Fibroblast of lung (primary cell): ENCODE measurements at places on chromosomes 4 and X.

- peak; percentile 10 for DNase-seq
These were observed 37.5 kb downstream of the PNPLA4 start for GRCh38 chrX:7889680-7890079.

DNA sequence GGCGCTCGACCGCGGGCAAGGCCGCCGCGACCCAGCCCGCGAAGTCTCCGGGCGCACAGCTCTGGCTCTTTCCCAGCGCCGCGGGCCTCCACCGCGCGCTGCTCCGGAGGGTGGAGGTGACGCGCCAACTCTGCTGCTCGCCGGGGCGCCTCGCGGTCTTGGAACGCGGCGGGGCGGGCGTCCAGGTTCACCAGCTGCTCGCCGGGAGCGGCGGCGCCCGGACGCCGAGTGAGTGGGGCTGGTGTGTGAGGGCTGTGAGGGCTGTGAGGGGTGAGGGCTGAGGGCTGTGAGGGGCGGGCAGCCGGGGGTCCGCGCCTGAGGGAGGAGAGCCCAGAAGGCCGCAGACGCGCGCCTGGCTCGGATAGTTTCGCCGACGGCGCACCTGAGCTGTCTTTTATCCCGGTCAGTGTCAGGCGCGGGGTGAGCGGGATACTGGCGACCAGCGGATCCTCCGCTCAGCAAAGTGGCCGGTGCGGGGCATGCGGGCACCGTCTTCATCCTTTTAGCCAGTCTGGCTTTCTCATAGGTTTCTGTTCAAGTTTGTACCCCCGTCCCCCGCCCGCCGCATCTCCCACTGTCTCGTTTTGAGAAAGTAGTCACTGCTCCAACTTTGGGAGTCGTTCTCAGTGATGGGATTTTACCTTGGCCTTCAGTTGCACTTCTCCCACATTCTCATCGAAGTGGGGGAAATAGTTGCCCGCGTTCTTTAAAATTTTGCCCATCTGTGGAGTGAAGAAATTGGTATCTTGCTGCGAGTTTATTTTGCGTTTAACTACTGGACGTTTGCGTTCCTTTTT is 586 bp downstream of the HERC5 start:
- no peak for DNase-seq

DNA sequence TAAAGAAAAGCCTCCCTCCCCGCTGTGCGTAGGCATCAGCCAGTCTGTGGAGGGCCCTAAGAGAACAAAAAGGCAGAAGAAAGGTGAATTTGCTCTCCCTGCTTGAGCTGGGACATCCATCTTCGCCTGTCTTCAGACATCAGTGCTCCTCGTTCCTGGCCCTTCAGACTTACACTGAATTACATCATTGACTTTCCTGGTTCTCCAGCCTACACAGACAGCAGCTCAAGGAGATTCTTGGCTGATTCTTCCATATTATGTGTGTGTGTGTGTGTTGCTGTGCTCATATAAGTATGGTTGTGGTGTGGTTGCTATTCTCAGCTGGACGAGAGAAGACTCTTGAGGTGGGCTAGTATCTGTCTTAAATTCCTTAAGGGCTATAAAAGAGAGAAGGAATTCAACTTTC is 35.5 kb upstream of the CD99L2 start:
- peak; percentile 40 for DNase-seq

GRCh38 chrX:46754586-46755061 is 4.3 kb downstream of the SLC9A7 start:
- DNase-seq = no peak

- DNase-seq = peak; percentile 60
These were observed 41.3 kb downstream of the HTT start for GRCh38 chr4:3115637-3116270.

GRCh38 chr4:122458625-122459024 is 2.1 kb upstream of the IL2 start:
- peak; percentile 45 for DNase-seq

GRCh38 chr4:145326491-145326890 is 146.1 kb upstream of the OTUD4 start:
- peak; percentile 53 for DNase-seq

DNA sequence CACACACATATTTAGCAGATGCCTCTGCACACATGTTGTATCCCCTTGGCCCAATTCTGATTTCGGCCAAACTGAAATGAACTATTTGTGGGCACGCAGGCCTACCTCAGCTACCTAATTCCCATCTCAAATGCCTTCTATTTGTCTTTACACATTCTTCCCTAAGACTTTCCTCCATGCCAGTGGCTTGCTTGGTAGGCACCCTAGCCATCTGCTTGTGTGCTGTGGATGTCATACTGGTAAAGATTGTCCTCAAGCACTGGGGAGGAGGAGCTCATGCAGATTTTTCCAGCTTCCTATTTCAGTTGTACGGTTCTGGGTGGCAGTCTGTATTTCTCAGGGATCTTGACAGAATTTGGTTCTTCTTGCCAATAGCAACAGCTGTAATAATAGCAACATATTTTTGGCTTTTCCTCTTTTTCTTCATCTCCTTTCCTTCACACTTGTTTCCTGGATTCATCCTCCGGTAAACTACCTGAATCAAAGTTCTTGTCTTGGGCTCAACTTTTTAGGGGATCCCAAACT is 514.3 kb downstream of the ADGRL3 start:
- DNase-seq = peak; percentile 2

DNA sequence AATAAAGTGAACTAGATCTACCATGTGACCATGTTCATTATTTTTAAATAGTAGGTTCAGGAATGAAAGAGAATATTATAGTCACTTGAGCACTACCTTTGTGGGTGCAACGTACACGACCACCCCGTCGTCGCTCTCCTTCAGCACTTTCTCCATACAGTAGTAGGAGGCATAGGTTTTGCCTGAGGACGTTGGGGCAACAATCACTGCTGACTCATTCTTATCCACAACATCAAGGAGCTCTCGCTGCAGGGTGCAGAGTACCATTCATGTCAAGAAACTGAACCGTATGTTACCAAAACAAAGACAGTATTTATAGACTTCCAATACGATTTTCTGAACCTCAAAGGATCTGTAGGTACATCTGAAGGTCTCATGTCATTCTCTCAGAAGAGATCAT is 44.7 kb downstream of the DDX60 start:
- peak; percentile 1 for DNase-seq

- peak; percentile 66 for DNase-seq
These were observed 130.3 kb downstream of the ATP10D start for GRCh38 chr4:47615385-47615784.
